Dermis microvascular lymphatic vessel endothelial cell (primary cell): ENCODE measurements at places on chromosomes 6 and 20.

DNA sequence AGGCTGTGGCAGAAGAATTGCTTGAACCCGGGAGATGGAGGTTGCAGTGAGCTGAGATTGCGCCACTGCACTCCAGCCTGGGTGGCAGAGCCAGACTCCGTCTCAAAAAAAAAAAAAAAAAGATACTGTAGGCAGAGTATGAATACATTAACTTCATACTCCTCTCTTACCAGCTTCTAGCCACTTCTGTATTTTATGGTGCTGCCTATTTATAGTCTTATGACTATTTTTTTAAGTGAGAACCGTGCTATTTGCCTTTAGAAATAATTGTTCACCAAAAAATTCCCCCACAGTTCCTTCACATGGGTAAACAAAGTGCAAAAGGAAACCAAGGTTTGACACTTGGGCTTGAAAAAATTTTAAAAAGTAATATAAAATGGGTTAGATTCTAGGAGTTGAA is 1.5 kb upstream of the SNRNP48 start:
- DNase-seq, result no peak

DNA sequence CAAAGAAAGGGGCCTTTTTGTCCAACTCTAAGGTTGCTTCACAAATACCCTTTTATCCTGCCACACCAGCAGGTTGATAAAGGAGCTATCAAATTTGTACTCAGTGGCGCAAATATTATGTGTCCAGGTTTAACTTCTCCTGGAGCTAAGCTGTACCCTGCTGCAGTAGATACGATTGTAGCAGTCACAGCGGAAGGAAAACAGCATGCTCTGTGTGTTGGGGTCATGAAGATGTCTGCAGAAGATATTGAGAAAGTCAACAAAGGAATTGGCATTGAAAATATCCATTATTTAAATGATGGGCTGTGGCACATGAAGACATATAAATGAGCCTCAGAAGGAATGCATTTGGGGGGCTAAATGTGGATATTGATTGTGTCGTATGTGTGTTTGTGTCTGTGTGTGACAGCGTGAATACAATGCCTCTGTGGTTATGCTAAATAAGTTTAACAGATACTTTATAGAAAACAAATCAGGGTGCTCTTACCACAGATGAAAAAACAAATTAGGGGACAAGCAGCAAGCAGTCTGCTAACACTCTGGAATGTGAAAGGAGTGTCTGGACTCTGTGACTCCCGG is 33.6 kb downstream of the HM13 start:
- no peak for DNase-seq

DNA sequence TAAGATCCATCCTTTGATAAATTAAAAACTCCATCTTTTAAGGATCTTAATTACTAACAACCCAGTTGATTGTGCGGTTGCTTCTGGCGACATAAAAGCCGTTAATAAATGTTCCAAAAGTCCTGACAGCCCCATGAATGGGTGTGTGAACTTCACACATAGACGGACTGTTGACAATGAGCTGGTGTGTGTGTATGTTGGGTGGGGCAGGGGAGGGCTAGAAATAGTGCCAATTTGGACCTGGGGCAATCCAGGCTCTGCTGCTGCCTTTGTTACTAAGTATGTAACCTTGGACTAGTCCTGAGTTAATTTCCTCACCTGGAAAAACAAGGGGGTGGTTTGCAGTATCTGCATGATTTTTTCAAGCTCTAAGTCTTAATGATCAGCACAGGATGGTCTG is 4.2 kb downstream of the MAS1 start:
- no peak for DNase-seq

DNA sequence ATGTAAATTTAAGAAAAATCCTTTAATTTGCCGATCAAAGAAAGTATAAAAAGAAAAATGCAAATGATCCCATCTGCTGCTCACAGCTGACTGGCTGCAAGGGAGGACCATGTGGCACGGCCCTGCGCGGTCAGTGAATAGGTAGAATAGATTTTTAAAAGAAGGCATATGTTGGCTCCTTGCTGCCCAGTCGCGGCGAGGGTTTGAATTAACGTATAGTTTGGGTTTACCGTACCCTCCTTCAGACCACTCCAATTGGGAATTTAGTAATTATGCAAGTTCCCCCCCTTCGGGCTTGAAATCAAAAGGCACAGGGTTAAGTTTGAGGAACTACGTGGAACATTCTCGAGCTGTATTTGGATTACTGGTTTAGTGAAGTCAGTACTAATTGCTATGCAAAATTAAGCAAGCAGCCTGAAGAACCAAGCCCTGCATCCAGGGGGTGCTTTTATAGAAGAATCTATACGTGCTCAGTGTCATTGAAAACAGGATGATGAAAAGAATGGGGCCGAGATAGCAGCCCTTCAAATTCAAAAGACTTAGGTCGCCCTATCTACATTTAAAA is 1.1 kb upstream of the BEND3 start:
- DNase-seq, result no peak

GRCh38 chr6:168035661-168036545 is 38.4 kb downstream of the KIF25 start:
- no peak for DNase-seq

- no peak for DNase-seq
Measured at GRCh38 chr6:70593118-70593486, 26.4 kb downstream of the SDHAF4 start.

- peak; percentile 49 for DNase-seq
Measured at GRCh38 chr6:108587258-108588059, 26.7 kb downstream of the FOXO3 start.

GRCh38 chr6:137486416-137486815 is 7.8 kb downstream of the OLIG3 start:
- DNase-seq, result no peak

DNA sequence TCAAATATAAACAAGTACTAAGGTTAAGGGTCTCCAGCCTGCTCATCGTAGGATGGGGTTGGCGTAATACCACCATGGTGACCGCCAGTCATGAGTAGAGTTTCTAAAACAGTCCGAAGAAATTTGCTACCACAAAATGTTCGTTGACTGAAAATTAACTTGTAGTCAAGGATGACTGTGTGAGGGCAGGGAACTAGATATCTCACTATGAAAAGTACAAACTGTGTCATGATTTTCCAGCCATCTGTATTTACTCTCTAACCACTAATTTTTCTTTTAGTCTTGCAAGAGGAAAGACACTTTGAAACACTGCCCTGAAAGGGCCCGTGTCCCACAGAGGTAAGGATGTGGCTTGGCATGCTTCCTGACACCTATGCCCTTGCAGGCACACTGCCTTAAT is 99.7 kb downstream of the IRF4 start:
- DNase-seq, result no peak

GRCh38 chr20:1825507-1825906 is 69.7 kb upstream of the SIRPA start:
- DNase-seq, result no peak

DNA sequence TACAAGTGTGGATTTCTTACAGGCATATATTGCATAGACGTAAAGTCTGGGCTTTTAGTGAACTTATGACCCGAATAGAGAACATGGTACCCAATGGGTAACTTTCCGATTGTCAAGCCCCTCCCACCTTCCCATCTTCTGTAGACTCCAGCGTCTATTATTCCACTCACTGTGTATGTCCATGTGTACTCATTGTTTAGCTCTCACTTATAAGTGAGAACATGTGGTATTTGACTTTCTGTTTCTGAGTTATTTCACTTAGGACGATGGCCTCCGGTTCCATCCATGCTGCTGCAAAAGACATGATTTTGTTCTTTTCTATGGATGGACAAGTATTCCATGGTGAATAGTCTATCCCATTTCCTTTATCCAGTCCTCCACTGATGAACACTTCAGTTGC is 306.4 kb downstream of the CD83 start:
- DNase-seq, result no peak

DNA sequence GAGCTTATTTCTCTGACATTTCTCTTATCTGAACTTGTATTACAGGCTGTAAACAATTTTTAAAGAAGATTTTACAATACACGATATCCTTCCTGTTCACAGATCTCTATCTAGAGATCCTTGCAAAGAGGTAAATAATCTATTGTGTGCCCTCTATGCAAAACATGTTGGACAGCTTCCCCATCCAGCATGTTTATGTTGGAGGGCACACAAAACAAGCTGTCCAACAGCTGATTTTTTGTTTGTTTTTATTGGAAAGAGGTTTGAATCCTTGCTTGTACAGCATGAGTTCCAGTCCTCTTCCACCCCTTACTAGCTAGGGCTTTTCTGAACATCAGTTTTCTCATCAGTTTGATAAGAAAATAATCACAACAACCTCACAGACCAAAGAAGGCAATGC is 62.3 kb upstream of the SYNDIG1 start:
- no peak for DNase-seq

GRCh38 chr20:32463642-32464400 is 105.7 kb downstream of the ASXL1 start:
- DNase-seq, result no peak

GRCh38 chr6:135537741-135538301 is 40.3 kb upstream of the AHI1 start:
- DNase-seq, result peak; percentile 36

GRCh38 chr20:41329435-41330342 is 10.9 kb upstream of the LPIN3 start:
- peak; percentile 97 for DNase-seq

DNA sequence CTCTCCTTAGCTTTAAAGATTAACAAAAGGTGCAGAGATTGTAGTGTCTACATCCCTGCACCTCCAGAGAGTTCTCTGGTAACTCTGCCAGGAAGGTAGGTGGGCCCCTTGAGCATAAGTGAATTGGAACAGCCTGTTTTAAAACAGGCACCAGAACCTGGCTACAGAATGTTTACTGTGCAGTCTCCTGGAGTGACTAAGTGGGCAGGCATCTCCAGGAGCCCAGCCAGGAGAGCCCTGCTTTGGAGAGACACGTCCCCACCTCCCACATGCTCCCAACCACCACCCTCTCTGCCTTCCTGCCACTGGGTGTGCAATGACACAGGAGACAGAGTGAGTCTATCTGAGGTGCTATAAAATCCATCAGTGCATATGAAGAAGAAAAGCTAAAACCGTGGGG is 110.3 kb upstream of the EYA4 start:
- DNase-seq, result no peak

DNA sequence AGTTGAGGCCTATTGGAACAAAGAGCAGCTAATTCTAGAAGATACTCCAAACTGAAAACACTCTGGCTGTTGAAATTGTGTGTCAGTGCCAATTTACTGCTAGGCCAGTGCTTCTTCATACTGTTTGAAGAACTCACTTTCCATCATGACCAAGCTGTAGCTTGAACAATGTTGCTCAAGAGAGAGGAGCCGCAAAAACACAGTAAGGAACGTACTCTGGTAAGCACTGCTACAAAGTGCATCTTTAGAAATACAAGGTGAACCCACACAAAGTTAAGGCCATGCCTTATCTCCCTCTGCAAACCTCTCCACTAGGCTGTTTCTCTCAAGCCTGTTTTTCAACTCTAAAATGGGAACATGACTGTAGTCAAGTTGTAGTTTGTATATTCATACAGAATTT is 74.5 kb upstream of the TULP1 start:
- no peak for DNase-seq

GRCh38 chr20:4190792-4191519 is 175.6 kb upstream of the RNF24 start:
- DNase-seq, result no peak

- DNase-seq, result no peak
Measured at GRCh38 chr6:114007516-114007915, 36.6 kb upstream of the HDAC2 start.

DNA sequence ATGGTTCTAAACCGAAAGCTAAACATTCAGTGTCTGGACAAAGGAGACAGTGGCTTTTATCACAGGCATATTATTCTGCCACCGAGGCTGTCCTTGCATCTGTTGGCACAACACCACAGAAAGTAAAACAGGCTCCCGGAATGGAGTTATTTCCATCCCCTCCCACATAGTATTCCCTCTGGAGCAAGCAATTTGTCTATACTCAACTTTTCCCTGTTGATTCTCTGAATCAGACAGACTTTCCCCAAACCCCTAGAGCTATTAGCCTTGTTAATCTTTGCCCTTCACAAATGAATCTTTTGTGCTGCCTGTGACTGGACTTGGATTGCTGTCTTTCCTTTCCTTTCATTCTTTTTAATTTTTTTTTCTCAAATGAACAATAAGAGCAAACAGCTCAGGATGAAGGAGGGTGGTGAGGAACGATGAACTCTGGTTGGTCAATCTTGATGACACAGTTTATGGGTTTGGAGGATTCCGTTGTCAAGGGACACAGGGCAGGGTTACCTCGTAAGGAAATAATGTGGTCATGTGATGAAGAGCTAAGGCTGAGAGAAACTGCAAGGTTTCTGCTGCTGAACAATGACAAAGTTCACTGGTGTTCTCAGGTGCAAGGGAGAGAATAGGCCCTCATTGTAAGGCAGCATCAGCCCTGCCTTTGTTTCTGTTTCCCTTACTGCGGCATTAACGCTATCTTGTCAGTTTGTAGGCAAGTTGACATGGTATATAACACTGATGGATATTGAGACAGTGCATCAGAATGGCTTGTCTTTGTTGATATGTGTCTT is 275.0 kb upstream of the BMP2 start:
- DNase-seq, result no peak

DNA sequence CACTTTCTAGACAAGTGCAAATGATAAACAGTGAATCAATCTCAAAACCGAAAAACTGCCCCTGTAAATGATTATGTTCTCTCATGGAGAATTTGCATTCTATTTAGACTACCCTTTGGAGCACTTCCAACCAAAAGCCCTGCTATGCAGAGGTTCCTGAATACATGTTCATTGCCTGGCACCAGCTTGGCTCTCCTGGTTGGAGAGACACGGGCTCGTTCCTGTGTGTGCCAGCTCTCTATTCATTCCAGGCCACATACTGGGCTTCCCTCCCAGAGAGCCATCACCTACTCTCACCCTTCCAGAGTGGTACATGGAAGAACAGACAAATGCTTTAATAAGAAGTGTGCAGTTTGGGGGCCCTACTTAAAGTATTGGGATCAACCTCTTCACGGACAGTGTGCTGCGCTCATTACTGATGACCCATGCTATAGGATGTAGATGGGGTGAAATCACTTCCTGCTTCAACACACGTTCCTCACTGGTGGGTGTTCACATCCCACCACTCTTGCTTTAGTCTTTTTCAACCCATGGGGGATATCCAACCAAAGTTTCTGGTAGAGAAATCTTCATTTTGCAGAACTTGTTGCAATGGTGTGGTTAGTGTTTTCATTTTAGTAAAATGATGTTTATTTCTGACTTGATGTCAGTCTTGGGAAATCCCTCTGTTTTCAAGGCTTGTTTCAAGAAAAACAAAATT is 38.5 kb upstream of the NAA20 start:
- DNase-seq, result no peak

GRCh38 chr6:55666037-55666436 is 87.0 kb upstream of the HMGCLL1 start:
- DNase-seq, result no peak

DNA sequence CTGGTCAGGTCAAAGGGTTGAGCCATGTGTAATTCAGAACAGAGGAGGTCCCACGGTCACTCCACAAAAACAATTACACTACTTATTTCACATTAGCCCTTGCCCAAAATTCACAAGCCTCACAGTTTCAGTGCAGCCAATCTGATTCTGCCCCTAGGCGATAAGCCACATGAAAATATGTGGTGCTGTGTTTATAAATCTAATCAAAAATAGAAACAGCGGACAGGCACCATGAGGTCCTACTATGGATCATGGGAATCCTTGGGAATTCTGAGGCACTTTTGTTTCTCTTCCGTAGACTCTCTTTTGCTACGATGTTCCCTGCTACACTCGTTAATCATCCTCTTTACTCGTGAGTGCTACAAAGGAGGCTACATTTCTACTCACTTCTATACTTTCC is 476.1 kb downstream of the TFAP2A start:
- DNase-seq, result no peak
